Activated T-cell treated with anti-CD3 and anti-CD28 coated beads, Interleukin-2, amount 50 U/mL, for 4 hours (primary cell): ENCODE measurements at places on chromosomes 5 and 9. TPM values are rescaled to one million over a fixed set of nuclear protein-coding genes. Genes with fewer than 3 reads are reported as not detected.

Gene ELOVL7
- 0.05 TPM for total RNA-seq

Gene DOK3
- total RNA-seq, result 9.2 TPM

Gene CDC20B
- 0.11 TPM for total RNA-seq

Gene STPG3
- total RNA-seq, result not detected

Gene RNF183
- total RNA-seq, result 0.37 TPM

Gene TAF11L10
- not detected for total RNA-seq

Gene TSSK1B
- not detected for total RNA-seq

Gene CER1
- not detected for total RNA-seq

Gene EGFLAM
- total RNA-seq, result not detected

Gene SLCO6A1
- not detected for total RNA-seq

Gene MARCHF3
- 3.3 TPM for total RNA-seq

Gene COL5A1
- total RNA-seq, result 0.30 TPM

Gene DIRAS2
- total RNA-seq, result not detected

Gene SSNA1
- 156 TPM for total RNA-seq

Gene SLC6A7
- not detected for total RNA-seq

Gene GARIN3
- total RNA-seq, result 0.25 TPM

Gene F2R
- total RNA-seq, result 1.4 TPM

Gene GAPVD1
- 45.4 TPM for total RNA-seq

Gene FBXL7
- total RNA-seq, result not detected

Gene CFAP77
- total RNA-seq, result not detected

Gene TXNDC8
- total RNA-seq, result not detected

Gene ANKS6
- 18.5 TPM for total RNA-seq

Gene DBH
- not detected for total RNA-seq

Gene IER5L
- total RNA-seq, result 1.6 TPM

Gene OR1J2
- not detected for total RNA-seq

Gene CNOT8
- 48.0 TPM for total RNA-seq

Gene C5orf58
- total RNA-seq, result not detected

Gene CDH18
- not detected for total RNA-seq

Gene C8G
- total RNA-seq, result 0.94 TPM

Gene MXD3
- total RNA-seq, result 5.1 TPM

Gene PKD2L2
- total RNA-seq, result not detected

Gene BNC2
- total RNA-seq, result 0.29 TPM

Gene URM1
- total RNA-seq, result 106 TPM

Gene CDH10
- total RNA-seq, result not detected
